ENCODE measurements at places on chromosomes 6 and 20.

GRCh38 chr6:122393351-122393896, 6.0 kb upstream of the HSF2 start:
- no peak for DNase-seq

DNA sequence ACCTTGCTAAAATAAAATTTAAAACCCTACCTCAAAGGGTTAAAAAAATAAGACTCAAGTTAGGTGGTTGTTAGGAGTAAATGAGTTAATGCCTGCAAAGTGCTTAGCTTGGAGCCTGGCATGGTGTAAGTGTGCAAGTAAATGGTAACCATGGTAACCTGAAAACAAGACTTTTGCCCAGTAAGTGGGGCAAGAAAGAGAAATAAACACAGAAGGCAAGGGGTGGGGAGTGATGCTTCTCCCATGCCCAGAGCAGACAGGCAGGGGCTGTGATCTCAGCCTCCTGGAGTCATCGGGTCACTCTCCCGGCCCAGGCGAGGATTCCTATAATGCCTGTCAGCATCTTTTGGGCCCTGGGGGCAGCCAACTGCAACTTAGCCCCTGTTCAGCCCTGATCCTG, 59.2 kb upstream of the SLC32A1 start:
- DNase-seq = no peak

DNA sequence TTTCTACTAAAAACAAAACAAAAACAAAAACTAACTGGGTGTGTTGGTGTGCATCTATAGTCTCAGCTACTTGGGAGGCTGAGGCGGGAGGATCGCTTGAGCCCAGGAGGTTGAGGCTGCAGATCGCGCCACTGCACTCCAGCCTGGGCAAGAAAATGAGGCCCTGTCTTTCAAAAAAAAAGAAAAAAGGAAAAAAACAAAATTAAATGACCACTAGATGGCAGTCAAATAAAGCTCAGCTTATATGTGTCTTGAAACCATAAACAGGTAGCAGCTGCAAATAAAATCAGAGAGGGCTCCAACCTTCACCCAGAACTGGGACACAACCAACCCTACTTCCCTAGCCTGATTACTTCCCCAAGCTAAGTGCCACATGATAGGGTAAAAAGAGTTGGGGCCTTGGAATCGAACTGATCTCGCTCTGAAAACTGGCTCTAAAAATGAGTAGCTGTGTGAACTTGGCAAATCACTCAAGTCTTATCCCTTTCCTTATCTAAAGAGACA, 67.1 kb upstream of the ADGRF4 start:
- DNase-seq = no peak

DNA sequence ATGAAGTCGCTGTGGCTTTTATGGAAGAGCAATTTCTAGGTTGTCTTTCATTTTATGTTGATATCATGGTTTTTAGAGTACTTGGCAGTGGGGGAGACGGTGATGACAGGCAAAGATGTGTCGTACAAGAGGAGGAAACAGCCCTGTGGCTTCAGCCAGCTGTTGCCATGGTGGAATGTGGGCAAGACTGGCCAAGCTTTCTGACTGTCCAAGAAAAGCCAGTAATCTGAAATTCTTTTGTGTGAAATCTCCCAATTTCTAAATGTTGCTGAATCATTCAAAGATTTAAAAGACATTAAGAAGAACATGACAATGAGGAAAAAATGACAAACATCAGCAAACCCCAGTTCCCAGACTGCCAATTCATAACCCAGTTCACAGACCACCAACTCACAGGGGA, 23.1 kb downstream of the PFDN4 start:
- DNase-seq = no peak
